ENCODE measurements at places on chromosomes 11 and 22.

DNA sequence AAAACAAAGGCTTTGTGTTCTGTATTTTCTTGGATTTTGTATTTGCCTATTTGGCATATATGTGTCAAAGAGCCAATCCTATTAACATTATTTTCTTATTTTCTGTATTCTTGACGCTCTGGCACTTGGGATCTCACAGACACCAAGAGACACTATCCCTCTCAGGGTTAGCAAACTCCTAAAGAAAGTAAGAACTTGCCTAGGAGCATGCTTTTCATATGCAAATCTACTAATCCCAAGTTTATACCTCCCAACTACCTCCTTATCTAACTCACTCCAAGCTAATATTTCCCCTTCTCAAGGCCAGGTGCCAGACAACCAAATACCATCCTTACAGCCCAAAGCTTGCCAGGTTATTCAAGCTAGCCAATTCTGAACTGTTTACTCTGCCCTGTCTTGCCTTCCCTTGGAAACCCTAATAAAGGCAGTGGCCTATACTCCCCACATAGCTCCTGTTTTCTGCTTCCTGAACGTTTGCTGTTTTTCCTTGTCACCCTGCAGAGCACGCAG, 455.4 kb upstream of the ANO3 start:
- DNase-seq = no peak

GRCh38 chr11:67056267-67057204, at the start of gene RHOD:
Gene RHOD (plus strand): TSS chr11:67056847. CDS start chr11:67056903, 56 bp downstream.
- no peak for DNase-seq

GRCh38 chr11:73623686-73624085, 22.7 kb upstream of the PLEKHB1 start:
- DNase-seq = no peak

GRCh38 chr11:8593455-8593854, 573 bp downstream of the STK33 start:
- DNase-seq = no peak

DNA sequence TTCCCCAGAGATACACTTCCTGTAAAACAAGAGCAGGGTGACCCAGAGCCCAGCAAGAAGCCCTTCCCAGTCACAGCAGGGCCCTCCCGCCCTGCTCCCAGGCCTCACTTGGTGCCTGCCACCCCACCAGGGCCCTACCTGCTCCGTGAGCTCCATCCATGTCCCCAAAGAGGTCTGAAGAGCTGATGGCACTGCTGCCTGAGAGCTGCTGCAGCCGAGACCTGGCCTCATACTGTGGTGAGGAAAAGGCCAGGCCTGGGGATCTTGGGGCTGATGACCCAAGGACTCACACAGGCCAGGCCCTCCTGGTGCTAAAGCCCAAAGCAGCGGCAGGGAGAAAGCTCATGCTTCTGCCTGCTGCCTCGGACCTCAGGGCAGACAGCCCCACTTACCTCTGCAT, 10.3 kb downstream of the ARFGAP2 start:
- DNase-seq = no peak

DNA sequence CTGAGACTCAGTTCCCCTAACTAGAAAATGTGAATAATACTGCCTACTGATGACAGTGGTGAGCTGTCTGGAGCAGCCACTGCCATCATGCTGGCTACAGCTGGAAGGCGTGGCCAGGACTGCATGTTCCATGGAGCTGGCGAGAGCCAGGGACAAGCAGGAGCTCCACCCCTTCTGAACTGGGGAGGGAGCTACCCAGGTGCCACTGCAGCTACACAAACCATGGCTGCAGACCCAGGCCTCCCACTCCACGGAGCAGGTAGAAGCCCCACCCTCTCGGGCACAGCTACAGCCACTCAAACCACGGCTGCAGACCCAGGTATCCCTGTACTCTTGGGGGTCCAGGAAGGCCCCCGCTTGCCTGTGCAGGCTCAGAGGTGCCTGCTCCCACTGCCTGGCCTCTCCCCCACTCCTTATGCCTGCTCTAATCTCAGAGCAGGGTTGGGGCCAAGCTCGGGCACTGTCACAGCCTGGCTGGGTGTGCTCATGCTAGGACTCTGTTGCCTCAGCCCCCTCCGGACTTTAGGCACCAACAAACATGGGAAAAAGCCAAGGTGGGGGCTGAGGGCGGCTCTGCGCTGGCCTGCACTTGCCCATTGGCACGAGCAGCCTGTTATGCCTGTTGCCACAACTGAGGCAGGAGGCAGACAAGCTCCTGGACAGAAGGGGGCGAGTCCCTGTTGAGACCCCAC, 51.7 kb downstream of the RAB30 start:
- DNase-seq = no peak

- no peak for DNase-seq
These were observed 37.2 kb upstream of the LDLRAD3 start for GRCh38 chr11:35906681-35907080.

GRCh38 chr11:106017093-106017492, 4.9 kb downstream of the MSANTD4 start:
- no peak for DNase-seq
